ENCODE measurements at places on chromosomes 6 and 20. TPM values are rescaled to one million over a fixed set of nuclear protein-coding genes. Genes with fewer than 3 reads are reported as not detected.
A peak's percentile ranks its signal among the peaks of the same experiment; 100 is the strongest.

GRCh38 chr6:125393449-125393858 is 91.7 kb upstream of the HDDC2 start:
- DNase-seq: no peak
- no peaks in the 10 kb centered on the region for H3K36me3 ChIP-seq
- no peak overlapping the region for H3K27ac ChIP-seq

GRCh38 chr20:62571669-62572344 is 70.5 kb upstream of the SLCO4A1 start:
- no peaks in the 10 kb centered on the region for H3K36me3 ChIP-seq
- peaks cover 3% of the 10 kb centered on the region for H3K27me3 ChIP-seq
- H3K27ac ChIP-seq: no peak overlapping the region
- DNase-seq: peak; percentile 45
- H3K4me3 ChIP-seq: no peak overlapping the region

DNA sequence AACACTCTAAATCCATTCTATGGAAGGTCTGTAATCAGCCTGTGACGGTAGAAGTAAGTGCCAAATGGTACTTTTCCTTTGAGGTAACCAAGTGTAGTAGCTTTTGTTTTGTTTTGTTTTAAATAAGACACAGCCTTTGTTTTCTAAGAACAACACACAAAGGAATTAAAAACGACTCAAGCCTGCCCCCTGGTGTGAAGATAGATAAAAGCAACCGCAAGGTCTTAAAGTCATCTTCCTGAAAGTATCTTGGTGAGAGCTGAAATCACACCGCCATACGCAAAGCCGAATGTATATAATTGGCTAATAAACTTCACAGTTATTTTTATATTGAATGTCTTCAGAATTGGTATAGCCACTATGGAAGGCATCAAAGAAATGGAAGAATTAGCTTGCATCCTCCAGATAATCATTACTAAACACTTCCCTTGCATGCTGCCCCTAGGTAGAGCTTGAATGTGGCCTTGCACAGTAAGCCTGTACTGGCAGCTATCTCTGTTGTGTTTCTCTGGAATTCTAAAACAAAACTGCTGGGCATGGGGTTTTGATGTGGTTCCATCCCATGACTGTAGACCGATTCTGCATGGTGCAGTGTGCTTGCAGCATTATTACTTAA is 95.6 kb downstream of the LAMP5 start:
- no peak overlapping the region for H3K4me3 ChIP-seq
- H3K27ac ChIP-seq: no peak overlapping the region
- H3K4me1 ChIP-seq: no peaks in the 10 kb centered on the region
- DNase-seq: peak; percentile 54

- H3K4me1 ChIP-seq: no peaks in the 10 kb centered on the region
- no peak overlapping the region for H3K27ac ChIP-seq
Measured at GRCh38 chr6:31419842-31420241, 16.4 kb downstream of the MICA start.

GRCh38 chr6:154969796-154970195 is 25.3 kb upstream of the TIAM2 start:
- H3K36me3 ChIP-seq: no peaks in the 10 kb centered on the region
- H3K27ac ChIP-seq: no peak overlapping the region
- DNase-seq: no peak
- H3K27me3 ChIP-seq: no peaks in the 10 kb centered on the region

KIF16B gene
- total RNA-seq: 11.8 TPM

- no peak for DNase-seq
- H3K27ac ChIP-seq: no peak overlapping the region
- no peaks in the 10 kb centered on the region for H3K36me3 ChIP-seq
Measured at GRCh38 chr6:29608131-29608530, 23.2 kb downstream of the OR2H2 start.

TRIM10 gene
- total RNA-seq: not detected

- H3K27ac ChIP-seq: no peak overlapping the region
- no peak for DNase-seq
- H3K36me3 ChIP-seq: no peaks in the 10 kb centered on the region
- no peaks in the 10 kb centered on the region for H3K4me1 ChIP-seq
- peaks cover 2% of the 10 kb centered on the region for H3K27me3 ChIP-seq
Measured at GRCh38 chr20:38393259-38393658, 41.9 kb downstream of the SNHG17 start.

Data from natural killer cell (primary cell).